ENCODE measurements at places on chromosomes 12 and 14.

GRCh38 chr12:459430-460258, at the start of gene B4GALNT3:
Gene B4GALNT3, plus strand, starts transcription at chr12:459939. Its CDS starts 438 bp downstream, at chr12:460377.
- DNase-seq: peak; percentile 14

DNA sequence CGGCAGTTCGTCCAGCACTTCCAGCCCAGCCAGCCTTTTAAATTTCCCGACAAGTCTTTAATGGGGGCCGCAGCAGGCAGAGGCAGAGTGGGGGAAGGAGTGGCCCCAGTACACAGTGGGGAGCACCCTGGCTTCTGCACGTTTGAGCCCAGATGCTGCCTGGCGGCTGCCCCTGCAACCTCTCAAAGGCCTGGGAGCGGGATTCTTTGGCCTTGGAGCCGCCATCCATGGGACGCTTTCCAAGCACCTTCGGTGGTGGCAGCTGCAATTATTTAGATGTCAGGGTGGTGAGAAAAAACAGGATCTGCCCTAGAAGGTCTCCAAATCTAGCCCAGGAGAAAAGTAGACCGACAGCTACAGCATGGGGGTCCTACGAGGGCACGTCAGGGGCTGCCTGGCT, 46.0 kb downstream of the FAM222A start:
- no peak for DNase-seq

DNA sequence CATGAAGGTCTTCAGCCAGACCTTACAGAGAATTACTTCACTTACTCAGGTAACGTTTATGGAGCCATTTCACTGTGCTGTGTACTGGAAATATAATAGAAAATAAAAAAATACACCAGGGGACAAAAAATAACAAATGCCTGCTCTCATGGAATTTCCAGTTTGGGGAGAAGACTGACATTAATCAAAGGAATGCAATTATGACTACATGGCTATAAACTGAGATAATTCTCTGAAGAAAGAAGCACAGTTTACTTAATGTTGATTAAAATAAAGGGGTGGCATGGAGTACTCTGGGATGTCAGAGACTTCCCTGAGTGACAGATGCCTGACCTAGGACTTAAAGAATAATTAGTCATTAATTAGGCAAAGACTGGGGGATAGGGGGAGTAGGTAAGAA, 59.0 kb downstream of the DENND5B start:
- DNase-seq: no peak

DNA sequence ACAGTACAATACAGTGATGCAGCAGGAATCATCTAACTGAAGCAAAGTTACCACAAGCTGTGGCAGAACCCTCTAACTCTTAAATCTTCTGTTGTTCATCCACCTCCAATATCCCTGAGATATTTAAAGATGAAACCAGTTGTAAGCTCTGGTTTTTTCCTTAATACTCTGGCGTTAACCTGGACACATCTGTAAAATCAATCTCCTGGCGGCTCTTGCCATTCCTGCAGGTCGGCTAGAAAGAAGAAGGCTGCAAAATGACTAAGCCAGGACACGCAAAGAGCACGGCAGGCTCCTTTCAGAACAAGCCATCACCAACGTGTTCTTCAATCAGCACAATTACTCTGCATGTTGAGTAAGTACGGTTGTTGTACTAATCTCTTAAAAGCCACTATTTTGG, 309.3 kb downstream of the MED13L start:
- DNase-seq: no peak

DNA sequence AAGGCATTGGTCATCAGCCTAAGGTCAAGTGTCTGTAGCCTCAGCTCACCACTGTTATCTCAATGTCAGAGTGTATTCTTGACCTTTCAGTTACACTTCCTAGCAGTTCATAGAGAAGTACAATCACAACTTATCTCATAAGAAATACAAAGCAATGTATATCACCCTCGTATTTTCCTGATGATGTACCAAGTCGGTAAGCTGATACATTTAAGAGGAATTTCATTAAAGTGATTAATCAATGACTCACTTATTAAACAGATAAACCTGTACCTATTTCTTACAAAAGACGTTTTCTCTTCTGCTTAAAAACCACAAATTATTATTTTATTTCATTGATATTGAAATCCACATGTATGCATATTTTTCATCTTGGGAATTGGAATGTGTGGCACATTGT, 3.9 kb upstream of the PRB3 start:
- DNase-seq: no peak

- no peak for DNase-seq
These were observed 129.7 kb upstream of the CCND2 start for GRCh38 chr12:4143896-4144295.

DNA sequence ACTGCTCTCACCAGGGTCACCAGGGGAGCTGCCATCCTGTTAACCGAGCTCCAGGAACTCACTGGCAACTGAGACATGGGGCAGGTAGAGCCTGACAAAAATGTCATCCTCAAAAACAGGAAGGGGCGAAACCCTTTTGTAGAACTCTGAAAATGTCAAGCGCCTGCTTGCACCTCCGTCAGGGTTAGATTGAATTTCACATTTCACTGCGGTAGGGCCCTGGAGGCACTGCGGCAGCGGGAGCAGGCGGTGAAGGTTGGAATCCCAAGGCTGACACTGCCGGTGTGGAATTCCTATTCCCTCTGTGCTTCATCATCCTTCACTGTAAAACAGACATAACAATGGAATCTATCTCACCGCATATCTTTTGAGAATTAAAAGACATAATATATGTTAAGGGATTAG, 142.8 kb upstream of the TMCC3 start:
- peak; percentile 6 for DNase-seq

DNA sequence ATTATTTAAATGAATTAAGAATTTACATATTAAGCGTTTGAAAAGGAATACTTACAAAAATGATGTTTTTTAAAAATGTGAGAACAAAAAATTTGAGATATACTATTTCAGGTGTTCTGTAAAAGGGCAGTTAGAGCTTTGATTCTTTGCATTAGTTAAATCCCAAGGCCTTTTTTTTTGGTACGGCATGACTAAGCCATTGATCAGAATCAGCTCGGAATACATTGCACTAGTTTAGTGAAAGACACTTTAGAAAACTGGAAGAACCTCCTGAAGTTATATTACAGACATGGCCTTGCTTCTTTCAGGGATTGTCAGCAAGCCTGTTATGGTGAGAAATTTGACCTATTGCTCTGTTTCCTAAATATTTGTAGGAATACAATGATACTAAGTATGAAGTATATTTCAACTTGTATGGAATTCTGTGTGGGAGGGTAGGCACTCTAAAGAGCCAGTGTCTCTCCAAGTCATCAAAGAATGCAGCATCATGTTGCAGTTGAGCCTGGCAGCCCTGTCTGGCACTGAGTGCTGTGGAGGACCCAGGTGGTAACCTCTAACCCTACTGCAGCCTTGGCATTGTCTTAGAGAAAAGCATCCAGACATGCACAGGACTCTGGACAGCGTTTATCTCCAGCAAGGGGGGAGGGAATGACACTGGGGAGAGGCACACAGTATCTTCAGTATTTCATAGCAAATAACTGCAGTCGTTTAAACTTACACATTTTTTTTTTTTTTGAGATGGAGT, 1.5 kb downstream of the KLC1 start:
- peak; percentile 19 for DNase-seq
